ENCODE measurements at places on chromosomes 12 and 14.

- DNase-seq = no peak
Observed at GRCh38 chr12:111584959-111585358, 14.2 kb downstream of the ATXN2 start.

DNA sequence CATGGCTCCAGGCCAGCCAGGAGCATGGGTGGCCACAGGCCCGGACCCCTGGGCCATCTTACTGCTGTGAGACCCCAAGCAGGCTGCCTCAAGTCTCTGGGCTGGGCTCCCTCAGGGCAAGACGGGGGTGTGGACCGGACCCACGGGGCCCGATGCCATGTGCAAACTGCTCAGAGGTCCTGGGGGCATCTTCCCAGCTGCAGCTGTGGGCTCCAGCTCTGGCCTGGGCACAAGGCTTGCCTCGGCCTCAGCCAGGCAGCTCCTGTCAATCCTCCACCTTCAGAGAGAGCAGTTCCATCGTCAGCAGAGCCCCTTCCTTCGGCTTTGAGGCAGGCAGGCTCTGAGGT lies 12.4 kb upstream of the GPR132 start:
- no peak for DNase-seq

DNA sequence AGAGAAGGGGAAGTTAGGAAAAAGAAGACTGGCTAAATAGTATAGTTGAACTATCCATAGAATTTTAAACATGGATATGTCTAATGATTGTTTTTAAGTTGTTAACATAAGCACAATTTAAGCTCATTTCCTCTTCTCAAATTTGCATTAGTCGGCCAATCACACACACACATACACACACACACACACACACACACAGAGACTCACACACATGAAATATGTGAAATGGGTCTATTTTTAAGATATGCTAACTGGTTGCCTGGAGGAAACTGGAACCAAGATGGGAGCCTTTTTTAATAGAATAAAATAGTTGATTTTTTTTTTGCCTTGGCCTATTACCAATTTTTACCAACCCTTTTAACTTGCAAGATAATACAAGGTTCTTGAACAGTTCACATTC lies 24.0 kb upstream of the STYK1 start:
- no peak for DNase-seq

GRCh38 chr12:52316701-52317100 lies 4.5 kb downstream of the KRT83 start:
- no peak for DNase-seq

GRCh38 chr14:77007183-77007974 lies 21.1 kb downstream of the IRF2BPL start:
- no peak for DNase-seq

GRCh38 chr12:51949342-51950030 lies 2.0 kb upstream of the ACVR1B start:
- DNase-seq = no peak

- no peak for DNase-seq
Observed at GRCh38 chr12:31227401-31227981, 98.5 kb downstream of the SINHCAF start.

DNA sequence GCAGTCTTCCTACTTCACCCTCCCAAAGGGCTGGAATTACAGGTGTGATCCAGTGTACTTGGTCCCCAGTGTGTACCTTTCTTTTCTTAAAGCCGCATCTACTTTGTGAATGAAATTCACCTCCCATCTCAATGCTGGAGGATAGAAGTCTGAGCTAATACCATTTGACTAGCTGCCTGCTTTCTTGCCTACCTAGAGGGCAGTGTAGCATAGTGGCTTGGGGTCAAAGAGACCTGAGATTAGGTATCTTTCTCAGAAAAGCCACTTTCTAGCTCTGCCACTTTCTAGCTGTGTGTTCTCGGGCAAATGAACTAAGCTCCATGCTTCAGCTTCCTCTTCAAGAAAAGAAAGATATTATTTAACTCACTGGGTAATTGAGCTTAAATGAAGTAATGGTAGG lies 16.9 kb downstream of the SMOC1 start:
- no peak for DNase-seq

DNA sequence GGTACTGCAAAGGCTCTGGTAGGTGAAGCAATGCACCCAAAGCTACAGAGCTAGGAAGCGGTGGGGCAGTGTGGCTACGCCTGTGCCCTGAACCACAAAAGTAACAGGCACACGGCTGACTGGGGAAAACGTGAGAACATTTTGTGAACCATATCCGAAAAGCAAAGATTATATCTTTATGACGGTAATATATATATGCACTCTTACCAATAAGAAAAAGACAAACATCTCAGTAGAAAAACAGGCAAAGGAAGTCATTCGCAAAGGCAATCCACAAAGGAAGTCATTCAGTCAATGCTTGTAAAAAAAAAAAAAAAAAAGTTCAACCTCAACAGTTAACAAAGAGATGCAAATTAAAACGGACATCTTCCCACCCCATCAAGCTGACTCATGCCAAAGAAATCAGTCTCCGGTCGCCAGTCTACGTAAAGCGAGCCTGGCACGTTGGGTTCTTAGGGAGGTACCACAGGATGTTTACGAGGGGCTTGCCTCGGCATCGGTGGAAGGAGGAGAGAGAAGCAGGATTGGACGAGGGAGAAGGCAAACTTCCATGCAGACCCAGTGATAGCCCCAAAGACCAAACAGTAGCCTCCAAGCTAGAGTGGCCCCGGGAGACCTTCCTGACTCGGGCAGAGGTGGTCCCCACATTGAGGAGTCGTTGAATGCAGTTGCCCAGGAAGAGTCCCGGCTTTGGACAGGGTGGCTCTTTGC lies 39.4 kb upstream of the PPP2R5C start:
- DNase-seq = no peak

DNA sequence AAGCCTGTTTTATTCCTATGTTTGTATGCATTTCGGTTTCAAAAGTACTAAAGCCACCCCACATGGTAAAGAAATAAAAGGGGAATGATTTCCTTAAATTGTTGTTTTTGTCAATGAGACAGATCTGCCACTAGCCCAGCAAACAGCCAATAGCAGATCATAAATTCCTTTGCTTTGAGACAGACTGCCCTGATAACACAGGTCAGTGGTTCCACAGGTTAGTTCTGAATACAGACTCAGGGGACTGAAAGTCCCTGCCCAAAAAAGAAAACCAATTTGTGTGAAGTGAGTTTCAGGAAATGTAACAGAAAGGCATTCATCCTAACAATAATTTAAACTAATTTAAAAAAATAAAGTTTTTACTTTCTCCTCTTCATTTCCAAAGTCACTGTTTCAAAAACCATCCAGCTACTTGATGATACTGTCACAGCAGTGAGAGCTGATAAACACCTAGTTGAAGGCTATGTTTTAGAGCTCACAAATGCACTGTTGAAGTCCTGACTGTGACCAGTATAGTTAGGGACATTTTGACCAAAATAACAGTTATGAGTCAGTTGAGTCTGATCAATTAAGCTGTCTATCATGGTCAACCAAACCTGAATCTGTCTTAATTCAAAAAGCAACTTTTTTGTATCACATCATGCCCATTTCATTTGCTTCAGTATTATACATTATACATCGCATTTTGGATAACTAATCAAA lies 77.7 kb downstream of the LGR5 start:
- no peak for DNase-seq

- no peak for DNase-seq
Observed at GRCh38 chr12:93419388-93420034, 22.2 kb downstream of the UBE2N start.

GRCh38 chr14:64960762-64961276 lies 11.3 kb downstream of the RAB15 start:
- no peak for DNase-seq

DNA sequence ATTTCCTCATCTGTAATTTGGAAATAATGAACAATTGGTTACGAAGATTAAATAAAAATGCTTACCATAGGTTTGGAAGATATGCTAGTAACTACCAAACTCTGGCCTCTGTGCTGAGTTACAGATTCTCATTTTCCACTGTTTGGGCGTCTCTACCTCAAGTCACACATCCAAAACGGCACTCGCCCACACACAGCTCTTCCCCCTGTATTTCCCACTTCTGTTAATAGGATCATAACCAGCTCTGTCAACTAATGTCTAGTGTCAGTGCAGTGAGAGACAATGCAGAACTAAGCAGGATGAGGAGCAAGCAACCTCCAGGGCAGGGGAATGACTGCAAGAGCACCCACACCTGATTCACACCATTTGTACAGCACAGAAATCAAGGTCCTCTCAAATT lies 10.9 kb upstream of the SYCP3 start:
- no peak for DNase-seq

DNA sequence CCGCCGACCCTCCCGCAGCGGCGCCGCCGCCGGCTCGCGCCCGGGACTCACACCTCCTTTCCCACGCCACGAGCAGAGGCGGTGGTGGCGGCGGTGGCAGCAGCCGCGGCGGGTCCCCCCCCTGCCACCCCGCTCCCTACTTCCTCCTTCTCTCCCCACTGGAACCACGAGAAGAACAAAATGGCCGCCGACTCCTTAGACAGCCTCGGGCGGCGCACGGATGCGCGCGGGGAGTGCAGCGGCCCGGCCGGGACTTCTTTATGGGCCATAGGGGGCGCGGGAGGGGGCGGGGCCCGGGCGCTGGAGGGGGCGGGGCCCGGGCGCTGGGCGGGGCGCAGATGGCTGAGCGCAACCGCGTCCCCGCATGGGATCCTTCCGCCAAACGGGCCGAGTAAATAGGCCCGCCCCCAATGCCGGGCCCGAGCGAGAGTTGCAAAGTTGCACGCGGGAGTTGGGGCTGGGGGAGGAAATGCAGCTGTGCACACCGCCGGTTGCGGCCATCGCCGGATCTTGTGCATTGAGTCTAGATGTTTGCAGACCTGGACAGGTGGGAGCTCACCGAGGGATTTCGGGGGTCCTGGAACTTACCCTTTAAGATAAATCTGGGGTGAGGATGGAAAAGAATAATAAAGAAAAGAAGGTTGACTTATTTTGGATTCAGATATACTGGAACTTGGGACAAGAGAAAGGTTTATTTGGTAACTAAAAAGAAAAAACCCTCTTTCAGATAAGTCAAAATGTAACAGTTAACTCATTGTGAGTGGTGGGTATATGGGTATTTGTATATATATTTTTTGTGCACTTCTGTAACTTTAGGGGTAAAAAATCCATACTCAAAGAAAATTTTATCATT lies at the start of gene PPP1CC:
TSS of gene PPP1CC (minus strand) at position 174 of the 853 bp plus-strand sequence. CDS start 184 bp downstream, outside the sequence.
- peak; percentile 89 for DNase-seq

DNA sequence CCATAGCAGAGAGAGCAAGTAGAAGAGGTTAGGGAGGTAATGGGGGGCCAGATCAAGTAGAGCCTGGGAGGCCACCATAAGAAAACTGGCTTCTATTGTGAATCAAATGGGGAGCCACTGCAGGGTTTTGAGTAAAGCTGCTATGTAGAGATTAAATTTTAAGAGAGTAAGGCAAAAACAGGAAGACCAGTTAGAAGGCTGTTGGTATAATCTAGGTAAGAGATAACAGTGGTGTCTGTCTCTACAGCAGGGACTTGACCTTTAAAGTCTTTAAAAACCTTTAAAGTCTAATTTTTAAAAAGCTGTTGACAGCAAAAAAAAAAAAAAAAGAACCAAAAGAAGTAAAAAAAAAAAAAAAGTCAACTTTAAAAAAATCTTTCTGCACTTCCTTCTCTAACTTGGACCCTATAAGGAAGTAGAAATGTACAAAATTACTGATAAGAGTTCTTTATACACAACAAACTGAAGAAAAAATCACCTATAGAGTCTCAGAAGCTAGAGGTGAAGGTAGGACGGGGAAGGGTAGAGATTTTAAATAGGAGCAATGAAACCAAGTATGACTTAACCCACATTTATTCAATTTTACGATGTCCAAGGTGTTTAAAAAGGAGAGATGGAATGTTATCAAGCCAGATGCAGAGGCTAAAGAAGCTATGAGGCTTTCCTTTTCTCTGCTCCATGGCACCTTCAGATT lies 26.1 kb downstream of the SGPP1 start:
- no peak for DNase-seq

DNA sequence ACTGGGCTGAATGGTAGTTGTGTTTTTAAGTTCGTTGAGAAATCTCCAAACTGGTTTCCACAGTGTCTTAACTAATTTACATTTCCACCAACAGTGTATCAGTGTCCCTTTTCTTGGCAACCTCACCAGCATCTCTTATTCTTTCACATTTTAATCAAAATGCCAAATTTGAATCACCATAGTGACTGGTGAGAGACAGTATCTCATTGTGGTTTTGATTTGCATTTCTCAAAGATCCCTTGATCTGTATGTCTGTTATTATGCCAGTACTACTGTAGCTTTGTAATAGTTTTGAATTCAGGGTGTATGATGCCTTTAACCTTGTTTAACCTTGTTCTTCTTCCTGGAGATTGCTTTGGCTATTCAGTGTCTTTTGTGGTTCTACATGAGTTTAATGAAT lies 2.2 kb upstream of the EIF2S3B start:
- no peak for DNase-seq

- no peak for DNase-seq
Observed at GRCh38 chr12:14878488-14878887, 7.2 kb downstream of the MGP start.

DNA sequence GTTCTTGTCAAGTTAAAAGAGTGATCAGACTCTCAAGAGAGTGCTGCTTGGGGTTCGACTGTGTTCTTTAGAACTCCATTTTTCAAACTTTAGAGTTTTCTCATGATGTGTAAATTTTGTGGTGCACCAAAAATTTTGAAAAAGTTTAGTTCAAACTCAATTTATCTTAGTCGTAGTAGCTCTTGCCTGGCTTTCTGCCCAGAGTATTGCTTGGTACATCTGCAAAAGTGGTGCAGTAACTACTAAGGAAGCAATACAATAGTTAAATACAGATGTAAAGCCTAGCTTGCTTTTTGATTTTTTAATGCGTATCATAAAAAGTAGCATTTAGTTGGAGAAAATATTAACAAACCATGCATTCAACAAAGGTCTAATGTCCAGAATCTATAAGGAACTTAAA lies 9.5 kb upstream of the CCDC91 start:
- DNase-seq = peak; percentile 17

DNA sequence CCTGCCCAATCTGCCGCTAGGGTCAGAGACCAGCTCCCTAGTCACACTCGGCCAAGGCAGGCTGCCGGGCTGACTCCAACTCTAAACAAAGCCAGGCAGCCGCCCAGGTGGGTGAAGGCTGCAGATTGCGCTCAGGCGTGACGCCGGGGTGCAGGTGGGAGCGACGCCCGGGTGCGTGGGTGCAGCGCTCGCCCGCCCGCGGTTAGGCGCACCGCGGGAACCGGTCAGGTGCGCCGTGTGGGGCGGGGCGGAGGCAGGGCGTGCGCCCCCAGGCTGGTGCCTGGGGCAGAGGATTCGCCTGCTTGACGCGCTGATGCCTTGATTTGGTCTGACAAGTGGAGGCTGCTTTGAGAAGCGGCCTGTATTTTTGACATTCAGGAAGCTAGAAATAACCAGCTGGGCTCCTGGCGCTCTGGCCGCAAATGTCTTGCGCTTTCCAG lies 126.7 kb upstream of the HIF1A start:
- no peak for DNase-seq

- no peak for DNase-seq
Observed at GRCh38 chr12:131901431-131902331, 7.3 kb downstream of the ULK1 start.

DNA sequence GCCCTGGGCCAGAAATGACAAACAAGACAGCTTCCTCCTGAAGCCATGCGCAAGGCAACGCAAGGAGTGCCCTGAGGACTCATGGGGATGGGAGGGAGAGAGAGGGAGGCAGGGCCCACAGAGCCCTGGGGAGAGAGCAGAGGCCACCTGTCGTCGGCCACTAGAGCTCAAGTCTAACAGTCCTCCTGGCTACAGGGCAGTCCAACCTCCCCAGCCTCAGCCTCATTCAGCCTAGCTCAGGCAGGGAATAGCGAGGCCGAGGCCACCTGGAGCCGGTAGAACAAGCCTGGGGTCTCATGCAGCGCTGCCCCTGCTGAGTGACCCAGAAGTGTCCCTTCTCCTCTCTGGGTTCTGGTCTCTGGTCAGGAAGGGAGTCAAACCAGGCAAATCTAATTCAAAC lies 69.5 kb downstream of the BCL11B start:
- no peak for DNase-seq

- no peak for DNase-seq
Observed at GRCh38 chr14:64388533-64389285, 556 bp downstream of the MTHFD1 start.

All from fibroblast of skin of left biceps (primary cell).